ENCODE measurements at places on chromosomes 2 and 18.

DNA sequence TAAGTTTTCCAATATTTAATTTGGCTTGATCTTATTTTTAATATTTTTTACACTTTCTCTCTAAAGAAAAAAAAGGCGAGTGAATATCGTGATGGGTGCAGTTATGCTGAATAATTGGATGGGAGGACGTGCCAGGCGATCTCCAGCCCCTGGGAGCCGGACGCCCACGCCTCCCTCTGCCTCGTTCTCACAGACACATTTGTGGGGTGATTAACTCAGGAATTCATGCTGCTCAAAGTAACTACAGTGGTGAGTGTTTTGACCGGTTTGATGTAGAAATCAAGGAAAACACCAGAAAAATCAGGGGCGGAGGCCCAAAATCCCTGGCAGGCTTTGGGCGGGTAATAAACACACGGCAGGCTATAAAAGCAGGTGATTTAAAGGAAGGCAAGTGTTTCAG lies 736.8 kb upstream of the SALL3 start:
- no peak for DNase-seq

GRCh38 chr2:213016984-213017351 lies 134.4 kb downstream of the IKZF2 start:
- DNase-seq, result no peak

DNA sequence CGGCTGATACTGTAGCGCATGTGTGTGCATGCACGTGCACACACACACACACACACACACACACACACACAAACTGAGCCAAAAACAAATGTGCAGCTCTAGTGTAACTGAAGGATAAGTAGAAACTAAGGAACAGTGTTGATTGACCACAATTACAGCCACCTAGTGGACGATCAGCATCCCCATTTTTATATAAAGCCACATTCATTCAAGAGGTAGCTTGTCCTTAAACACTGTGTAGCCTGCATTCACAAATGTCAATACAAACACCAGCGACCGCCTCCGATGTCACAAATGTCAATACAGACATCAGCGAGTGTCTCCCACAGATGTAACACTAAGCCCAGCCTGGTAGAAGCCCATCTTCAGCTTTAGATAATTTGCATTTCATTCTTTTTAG lies 167.4 kb downstream of the PTGR3 start:
- no peak for DNase-seq

DNA sequence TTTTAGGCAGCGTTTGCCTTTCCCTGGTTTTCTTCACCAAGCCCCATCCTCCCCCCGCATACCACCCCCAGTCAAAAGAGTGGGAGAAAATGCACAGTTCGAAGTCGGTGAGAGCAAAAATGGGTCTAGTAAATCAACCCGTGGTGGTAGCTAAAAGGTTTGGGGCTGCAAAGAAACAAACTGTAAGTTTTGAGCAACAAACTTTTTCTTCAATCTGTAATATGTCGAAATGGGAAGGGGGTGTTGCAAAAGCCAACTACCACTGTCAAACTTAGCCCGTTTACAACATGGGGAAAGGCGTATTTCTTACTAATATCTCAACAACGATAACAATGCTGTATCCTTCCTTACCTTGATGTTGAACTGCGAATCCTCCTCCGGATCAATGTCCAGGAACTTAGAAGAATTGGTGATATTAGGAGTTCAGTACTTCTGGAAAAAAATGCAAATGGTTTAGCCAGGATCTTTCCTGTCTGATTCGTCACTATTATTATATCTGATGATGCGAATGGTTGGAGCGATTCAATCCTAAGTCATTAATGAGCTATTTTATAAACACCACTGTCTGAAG lies 2.4 kb upstream of the SATB2 start:
- DNase-seq, result peak; percentile 61

DNA sequence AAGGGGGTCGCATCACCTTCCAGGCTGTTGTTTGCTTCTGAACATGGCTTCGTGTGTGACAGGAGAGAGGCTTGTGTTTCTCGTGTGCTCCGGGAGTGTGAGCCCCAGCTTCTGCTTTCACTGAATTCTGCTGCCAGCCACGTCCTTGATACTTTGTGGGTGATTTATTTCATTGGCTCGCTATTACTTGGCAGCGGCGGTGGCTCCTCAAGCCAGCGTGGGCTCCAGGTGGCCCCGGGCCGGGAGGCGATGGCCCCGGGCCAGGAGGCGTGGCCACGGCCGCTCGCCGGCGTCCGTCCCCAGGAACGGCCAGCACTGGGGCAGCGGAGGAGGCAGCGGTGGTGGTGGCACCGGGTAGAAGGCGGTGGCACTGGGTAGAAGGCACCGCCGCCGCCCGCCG lies 63.1 kb downstream of the NAPG start:
- no peak for DNase-seq

GRCh38 chr2:163405298-163405697 lies 330.5 kb downstream of the FIGN start:
- DNase-seq, result no peak

DNA sequence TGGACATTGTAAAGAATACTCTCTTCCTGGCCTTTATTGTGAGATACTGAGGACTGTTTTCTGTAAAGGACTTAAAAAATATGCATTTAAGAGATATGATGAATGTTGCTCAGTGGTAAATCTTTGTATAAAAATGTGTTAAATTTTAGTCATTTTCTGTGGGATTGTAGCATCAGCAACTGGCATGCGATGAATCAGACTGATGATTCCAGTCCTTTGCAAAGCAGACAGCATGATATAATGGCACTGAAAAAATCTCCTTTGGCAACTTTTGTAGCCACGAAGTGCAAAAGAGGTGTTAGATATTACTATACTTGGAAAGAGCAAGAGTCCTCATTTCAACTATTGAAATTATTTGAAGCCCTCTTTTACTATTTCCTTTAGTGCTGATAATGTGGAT lies 678.7 kb downstream of the PLCL1 start:
- no peak for DNase-seq

DNA sequence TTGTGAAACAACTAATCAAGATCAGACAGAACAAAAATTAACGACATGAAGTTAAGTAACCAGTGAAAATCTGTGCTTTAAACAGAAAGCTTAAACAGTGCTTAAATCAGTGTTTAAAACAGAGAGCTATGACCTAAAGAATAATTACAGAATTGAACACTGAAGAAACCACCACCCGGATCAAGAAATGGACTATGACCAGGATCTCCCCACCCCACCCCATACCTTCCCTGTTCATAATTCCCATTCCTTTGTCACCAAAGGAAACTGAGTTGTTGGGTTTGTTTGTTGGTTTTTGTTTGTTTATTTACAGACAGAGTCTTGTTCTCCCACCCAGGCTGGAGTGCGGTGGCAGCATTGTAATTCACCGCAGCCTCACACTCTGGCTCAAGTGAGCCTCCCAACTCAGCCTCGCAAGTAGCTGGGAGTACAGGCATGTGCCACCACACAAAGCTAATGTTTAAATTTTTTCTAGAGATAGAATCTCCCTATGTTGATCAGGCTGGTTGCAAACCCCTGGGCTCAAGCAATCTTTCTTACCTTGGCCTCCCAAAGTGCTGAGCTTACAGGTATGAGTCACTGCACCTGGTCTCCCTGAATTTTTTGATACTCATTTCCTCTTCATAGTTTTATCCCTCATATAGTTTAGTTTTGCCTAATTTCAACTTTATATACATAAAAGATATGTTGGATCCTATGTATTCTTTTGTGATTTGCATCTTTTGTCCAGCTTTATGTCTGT lies 8.2 kb upstream of the ALPG start:
- DNase-seq, result no peak

DNA sequence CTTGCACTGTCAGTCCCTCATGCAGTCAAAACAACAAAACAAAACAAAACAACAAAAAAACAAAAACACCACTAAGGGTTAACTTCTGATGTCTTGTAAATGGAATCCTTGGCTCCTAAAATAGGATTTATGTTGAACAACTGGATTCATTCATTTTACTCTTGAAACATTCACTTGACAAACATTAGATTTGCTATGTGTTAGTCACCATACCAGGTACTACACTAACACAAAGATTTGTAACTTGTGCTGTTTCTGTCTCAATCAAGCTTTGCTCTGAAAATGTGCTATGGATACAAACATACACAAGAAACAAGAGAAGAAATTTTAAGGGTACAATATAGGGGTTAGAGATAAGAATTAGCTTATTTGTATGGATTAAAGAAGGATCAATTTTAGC lies 812.8 kb downstream of the LRP1B start:
- no peak for DNase-seq

- no peak for DNase-seq
Measured at GRCh38 chr18:31430554-31430953, 17.0 kb upstream of the DSG3 start.

DNA sequence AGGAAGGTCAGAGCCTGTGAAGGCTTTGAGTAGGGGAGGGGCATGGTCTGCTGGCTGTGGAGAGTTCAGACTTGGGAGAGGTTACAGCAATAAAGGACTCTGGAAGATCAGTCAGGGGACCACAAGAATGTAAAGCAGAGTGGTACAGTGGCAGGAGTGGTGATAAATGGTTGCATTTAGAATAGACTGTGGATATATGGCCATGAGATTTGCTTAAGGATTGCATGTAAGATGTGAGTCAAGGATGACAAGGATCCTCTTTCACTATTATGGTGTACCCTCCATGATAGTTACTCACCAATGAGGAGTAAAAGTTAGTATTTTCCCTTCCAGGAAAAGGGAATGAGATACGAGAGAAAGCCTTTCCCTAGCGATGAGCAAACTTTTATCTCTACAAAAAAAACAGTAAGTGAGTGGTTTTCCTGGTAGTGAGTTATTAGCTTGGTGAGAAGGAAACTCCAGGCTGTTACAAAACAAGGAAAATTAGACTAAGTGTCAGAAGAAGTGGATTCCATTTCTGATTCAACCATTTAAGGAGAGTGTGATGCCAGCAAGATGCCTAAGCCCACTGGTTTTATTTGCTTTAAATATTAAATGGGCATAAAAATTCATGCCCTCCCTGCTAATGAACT lies 818.0 kb upstream of the ACVR2A start:
- no peak for DNase-seq

DNA sequence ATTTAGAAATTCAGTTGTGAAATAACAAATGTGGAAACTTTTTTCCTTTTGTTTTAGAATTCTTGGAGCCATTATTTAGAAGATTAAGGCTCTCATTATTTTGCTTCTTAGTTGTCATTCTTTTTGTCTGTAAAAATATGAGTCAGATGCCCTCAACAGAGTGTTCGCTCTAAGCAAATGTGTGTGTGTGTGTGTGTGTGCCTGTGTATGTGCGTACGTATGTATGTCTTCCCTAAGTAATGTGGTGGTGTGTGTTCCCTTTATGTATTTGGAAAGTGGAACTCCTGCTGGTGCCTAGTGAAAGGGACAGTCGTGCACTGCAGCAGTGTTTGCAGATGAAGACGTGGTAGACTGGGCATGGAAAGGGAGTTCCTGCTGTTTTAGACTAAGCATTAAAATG lies 27.5 kb downstream of the ZNF407 start:
- DNase-seq, result peak; percentile 10

- no peak for DNase-seq
Measured at GRCh38 chr2:129726216-129726615, 253.2 kb upstream of the RAB6C start.

DNA sequence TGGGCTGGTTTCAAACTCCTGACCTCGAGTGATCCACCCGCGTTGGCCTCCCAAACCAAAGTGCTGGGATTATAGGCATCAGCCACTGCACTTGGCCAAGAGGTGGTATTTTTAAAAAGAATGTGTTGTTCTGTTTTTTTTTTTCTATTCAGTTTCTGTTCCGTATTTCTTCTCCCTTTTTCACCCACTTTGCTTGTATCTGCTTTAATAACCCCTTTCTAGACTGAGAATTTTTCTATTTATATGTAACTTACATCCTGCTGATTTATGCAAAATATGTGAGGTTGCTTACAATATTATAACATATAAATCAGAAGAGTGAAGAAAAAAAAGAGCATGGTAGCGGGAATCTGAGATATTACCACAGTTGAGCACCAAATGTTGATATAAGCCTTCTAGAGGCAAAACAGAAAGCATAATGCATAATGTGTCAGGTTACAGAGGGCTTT lies 17.2 kb upstream of the LYPD6B start:
- DNase-seq, result peak; percentile 13

DNA sequence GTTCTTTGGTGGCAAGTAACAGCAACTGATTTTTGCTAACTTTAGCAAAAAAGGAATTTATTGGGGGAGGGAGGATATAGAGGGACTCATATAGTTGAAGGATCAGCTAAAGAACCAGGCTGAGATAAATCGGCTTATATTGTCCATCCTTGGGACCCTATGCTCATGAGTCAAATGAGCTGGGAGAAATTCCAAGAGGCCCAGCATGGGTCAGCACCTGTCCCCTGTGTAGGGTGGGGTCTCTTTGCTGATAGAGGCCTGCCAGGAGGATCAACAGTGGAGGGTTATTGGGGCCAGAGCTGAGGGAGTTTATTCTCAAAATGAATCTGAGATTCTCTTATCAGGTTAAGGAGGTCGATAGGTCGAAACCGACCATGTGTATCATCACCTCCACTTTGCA lies 97.2 kb downstream of the VAPA start:
- DNase-seq, result no peak

GRCh38 chr2:20482725-20483124 lies 35.9 kb downstream of the RHOB start:
- no peak for DNase-seq

- no peak for DNase-seq
Measured at GRCh38 chr2:225353579-225354085, 45.9 kb upstream of the NYAP2 start.
